Left ventricle myocardium inferior (tissue), 1 donor: ENCODE measurements at places on chromosomes 3 and 15. TPM values are rescaled to one million over a fixed set of nuclear protein-coding genes. Genes with fewer than 3 reads are reported as not detected.

The ARPIN gene
- total RNA-seq: 11.4 TPM

The PSTPIP1 gene
- 3.5 TPM for total RNA-seq

The TRAK1 gene
- total RNA-seq: 264 TPM

The WDR93 gene
- total RNA-seq: not detected

The RYK gene
- total RNA-seq: 32.3 TPM

The HCN4 gene
- 21.9 TPM for total RNA-seq

The ASB14 gene
- 23.3 TPM for total RNA-seq

The COL8A1 gene
- total RNA-seq: 16.4 TPM

DNA sequence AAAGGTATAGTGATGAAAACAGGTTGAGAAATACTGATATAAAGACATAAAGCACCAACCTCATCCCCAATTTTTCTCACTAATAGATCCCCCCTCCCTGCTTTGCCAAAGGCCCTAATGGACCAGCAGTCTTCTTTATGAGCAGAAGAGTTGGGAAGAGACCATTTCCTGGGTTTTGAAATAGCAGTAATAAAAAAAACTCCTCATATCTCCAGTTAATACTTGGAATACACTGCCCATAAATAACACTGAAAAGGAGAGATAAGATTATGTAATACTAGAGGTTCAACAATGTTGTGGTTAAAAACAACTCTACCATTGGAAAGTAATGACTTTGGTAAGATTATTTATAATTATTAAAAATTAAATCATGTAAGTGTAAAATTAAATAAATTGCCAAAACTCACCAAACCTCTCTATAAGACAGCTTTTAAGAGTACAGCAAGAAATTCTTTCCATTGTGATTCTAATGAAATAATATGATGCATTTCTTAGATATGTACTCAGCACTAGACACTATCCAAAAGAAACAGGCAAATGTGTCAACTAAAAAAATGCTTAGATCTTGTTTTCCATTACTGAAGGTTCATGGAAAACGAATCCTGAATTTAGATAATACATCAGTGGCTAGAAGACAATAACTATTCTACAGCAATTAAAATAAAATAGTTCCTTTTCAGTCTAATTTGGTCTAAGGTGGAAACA, 88.2 kb downstream of the FAIM start:
- DNase-seq: no peak

GRCh38 chr15:70190965-70191364, 93.2 kb upstream of the TLE3 start:
- no peak for DNase-seq

DNA sequence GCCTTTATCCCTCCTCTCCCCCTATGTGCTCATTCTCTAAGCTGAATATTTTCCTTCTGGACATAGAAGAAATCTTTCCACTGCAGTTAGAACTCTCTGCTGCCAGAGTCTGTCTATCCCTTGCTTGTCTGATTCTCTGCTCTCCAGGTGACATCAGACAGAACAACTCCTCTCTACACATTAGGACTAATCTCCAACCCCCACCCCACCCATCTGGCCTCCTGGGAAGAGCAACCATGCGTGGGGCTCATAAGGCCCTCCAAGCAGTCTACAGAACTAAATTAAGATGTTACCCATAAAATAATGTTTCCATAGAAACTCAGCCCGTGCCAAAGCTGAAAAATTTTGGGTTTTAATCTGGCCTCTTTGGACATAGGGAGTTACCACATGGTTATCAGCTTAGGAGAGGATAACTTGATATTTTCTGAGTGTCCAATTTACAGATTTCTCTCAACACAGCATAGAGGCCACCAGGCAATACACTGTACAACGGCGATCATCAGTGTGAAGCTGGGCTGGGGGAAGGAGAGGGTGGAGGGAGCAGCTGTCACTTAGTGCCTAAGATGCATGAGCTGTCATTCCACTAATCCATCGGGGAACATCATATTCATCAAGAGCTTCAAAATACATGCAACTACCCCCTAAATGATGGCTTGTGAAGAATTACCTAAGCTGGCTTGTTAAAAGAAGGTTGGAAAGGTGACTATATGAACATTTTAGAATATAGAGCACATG, 199.4 kb downstream of the CLSTN2 start:
- DNase-seq: no peak

DNA sequence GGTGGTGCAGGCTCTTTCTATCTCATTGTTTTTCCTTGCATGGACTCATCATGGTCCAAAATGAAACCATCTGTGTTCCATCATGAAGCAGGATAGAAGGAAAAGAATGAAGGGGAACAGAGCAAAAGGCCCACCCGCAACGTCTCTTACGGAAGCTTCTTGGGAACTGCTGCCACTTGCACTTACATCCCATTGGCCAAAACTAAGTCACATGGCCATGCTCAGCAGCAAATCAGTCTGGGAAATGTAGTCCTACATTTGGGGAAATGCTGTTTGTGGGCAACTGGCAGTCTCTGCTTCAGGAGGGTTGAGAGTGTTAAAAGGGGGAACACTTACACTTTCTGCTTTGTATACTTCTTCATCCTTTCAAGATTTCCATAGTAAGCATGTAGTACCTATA, 191.6 kb downstream of the SV2B start:
- no peak for DNase-seq

DNA sequence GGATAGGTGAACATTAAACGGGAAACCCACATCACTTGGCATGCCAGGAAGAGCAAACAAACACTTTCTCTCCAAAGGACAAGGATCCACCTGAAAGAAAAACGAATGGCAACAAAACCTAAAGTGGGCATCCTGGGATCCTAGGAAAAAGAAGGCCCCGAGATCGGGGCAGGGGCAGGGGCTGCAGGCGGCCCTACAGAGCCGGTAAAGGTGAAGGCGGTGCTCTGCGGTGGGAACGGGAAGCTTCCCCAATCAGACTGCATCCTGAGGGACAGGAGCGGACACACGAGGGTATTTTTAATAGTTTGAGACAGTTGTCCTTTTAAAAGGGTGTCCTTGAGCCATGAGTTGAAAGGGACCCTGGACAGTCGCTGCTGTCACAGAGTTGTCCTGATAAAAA, 24.9 kb upstream of the GABRA5 start:
- DNase-seq: no peak

- DNase-seq: no peak
Observed at GRCh38 chr3:54625805-54626787, 301.8 kb downstream of the LRTM1 start.

DNA sequence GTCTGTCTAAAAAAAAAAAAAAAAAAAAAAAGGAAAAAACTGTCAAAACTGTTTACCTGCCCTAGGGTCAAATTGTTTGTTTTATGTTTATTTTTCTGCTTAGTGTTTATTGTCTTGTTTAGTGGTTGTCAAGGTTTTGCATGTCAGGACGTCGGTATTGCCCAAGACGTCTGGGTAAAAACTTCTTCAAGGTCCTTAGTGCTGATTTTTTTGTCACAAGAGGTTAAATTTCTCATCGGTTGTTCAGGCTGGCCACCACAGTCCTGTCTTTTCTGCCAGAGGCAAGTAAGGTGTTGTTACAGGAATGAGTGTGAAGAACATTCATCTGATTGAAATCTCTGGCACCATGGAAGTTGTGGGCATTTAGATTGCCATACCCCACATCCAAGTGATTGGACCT, 7.0 kb downstream of the DET1 start:
- DNase-seq: no peak

DNA sequence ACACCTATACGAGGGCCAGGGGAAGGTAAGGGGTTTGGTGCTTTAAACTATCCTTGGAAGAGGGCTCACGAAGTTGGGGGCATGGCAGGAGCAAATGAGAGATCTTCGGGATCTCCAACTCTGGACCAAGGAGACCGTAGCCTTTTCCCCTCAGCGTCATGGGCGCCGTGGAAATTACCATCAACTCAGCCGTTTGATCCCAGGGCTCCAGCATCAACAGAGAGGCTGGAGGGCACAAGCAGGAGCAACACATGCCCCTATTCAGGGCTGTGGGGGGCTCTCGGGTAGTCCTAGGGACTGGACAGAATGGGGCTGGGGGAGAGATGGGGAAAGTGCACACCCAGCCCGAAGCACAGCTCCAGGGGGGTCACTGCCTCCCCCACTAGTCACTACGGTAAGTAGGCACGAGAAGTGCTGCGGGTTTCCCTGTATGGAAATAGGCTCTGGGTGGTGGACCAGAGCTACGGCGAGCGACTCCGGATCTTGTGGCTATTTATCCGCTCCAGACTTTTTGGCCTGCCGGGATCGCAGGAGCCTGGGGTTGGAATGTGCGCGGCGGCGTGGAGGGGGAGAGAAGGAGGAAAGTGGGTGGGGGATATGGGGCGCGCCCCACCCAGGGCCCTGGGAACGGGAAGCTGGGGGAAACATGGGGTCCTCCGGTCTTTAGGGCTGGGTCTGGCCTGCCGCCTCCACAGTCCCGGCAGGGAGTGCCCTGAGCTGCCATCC, 539 bp upstream of the LAMB2 start:
- DNase-seq: peak; percentile 90

DNA sequence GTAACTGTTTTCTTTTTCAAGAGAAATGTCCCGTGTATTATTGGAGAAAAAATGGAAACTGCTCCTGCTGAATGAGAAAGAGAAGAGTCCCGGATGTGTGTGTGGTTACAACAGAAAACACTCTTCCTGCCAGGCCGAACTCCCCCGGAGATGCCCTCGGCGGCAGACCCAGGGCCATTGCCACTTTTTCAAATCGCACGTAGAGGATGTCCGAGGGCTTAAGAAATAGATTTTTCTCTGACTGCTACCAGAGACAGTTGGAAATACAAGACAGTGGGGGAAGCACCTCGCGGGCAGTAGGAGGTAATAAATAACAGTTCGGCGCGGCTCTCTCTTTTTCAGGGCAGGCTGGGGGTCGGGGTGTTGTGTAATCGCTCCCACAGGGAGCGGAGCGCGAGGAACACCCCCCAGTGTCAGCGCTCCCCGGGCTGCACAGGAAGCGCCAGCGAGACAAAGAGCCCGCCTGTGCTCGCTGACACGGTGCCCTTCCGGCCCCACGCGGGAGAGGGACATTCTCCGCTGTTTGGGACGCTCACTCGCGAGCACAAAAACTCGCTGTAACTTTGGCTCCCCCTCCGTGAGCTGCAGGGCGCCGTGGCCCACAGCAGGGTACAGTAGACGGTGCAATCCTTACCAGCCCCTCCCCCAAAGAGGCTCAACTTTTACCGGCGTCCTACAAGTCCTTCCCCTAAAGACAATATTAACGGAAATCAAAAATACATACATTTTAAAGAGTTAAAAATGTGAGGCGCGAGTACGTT, 1.1 kb downstream of the VGLL4 start:
- DNase-seq: peak; percentile 83
